ENCODE measurements at places on chromosomes 3 and 15.

GRCh38 chr3:133996996-133997395 is 32.7 kb downstream of the SLCO2A1 start:
- DNase-seq, result no peak

DNA sequence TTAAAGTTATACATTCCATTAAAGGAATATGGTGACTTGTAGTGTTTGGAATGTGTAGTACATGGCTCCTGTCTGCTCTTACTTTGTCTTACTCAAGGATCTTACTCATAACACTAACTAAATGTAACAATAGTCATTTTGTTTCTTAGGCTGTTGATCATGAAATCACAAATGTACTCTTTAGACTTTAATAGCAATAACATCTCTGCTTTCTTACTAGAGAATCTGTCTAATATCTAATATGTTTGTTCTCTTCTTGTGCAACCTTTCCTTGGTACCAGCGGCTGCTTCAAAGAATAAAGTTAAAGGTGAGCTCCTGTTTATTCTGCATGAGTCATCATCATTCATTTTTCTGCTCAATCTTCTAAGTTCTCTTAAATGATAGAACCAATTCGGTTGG is 767.5 kb downstream of the CADM2 start:
- no peak for DNase-seq

GRCh38 chr3:10253731-10254130 is 5.5 kb downstream of the TATDN2 start:
- DNase-seq, result no peak

- DNase-seq, result no peak
These were observed 153.9 kb downstream of the APBA2 start for GRCh38 chr15:29039466-29040369.

- DNase-seq, result no peak
These were observed 20.7 kb upstream of the PPP2R3A start for GRCh38 chr3:135944831-135945230.

DNA sequence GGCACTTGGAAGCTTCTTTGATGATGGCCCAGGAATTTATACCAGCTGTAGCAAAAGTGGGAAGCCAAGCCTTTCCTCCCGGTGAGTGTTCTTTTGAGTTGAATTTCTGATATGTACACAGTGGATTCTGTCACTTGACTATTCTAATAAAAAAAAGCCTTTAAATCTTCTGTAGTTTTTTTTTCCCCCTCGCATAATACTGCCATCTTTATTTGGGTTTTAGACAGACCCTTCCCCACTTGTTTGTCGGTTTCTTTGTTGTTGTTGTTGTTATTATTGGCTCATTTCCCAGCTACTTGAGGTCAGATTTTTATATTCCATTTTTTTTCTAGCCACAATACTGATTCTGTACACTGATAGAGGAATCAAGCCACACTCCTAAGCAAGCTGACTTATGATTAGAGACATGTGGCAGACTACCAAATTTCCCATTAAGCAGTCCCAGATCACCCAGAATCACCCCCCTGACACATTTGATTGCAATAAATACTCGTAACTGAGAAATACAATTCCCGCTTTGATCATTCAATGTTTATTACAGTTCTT is 122.4 kb upstream of the IL12A start:
- no peak for DNase-seq

DNA sequence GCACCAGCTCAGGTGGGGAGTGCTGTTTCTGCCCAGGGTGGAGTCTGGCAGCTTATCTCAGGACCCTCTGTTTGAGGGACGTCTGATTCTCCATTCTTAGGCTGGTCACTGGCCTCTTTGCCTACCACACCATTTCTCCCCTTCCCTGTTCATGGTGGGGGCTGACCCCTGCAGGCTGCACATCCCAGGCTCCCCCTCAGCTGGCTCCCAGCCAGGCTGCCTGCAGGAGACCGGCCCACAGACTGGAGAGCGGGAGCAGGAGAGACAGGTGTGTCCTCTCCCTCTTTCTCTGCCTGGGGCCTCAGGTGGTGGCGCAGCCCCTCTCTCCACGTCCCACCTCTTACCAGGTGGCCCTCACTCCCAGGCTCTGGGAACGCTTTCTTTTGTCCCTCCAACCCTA is 60.8 kb downstream of the RAB11A start:
- no peak for DNase-seq
